Kidney epithelial cell (primary cell): ENCODE measurements at places on chromosomes 1 and 21. TPM values are rescaled to one million over a fixed set of nuclear protein-coding genes. Genes with fewer than 3 reads are reported as not detected.

GRCh38 chr1:74328851-74329250 lies 93.7 kb downstream of the TNNI3K start:
- DNase-seq: no peak

GRCh38 chr1:167185974-167186657 lies 34.6 kb upstream of the POU2F1 start:
- no peak for DNase-seq

DNA sequence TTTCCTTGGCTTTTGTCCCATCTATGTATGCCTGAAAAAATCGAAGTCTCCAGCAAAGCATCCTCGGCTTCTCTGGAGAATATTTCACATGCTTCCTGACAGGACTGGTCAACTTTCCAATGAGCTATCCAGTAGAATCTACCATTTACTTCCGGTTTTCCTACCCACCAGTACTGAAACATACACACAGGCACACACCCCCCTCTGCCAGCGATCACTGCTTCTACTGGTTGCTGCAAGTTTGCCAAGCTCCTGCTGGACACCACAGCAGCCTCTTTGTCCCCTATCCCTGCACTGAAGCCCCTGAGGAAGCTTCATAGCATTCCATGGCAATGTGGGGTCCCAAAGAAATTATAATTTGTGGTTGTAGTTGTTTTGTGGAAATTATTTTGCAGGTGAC lies 536.8 kb downstream of the MATN1 start:
- DNase-seq: no peak

DNA sequence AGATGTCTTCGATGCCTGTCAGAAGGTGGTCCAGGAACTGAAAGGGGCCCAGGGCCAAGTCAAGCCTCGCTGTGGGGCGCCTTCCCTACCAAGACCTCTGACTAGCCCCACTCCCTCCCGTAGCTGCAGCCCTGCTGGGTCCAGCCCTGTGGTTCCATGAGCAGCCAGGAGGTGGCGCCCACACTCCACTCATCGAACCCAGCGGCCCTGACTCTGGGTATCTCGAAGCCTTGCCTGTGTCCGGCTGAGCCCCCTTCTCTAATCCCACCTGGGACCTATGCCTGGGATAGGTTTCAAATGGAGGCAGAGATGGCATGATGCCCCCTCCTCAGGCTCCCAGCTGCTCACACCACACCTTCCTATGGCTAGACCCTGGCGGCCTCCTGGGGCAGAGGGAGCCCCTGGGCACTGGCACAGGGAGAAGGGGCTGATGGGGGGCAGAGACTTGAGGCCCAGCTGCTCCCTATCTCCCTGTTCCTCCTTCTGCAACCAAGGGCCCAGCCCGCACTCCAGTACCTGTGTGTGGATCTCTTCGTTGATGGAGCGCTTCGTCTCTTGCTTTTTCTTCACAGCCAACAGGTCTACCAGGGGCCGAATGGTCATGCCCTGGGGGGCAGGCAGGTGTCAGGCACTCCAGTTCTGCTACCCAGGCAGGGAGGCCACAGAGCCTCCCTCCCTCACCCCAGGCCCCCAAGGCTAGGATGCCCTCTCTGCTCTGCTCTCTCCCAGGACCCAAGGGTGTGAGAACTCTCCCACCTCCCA lies 52.0 kb downstream of the SLC9A1 start:
- DNase-seq: no peak

- DNase-seq: no peak
These were observed 3.5 kb upstream of the TSPEAR start for GRCh38 chr21:44714905-44715304.

DNA sequence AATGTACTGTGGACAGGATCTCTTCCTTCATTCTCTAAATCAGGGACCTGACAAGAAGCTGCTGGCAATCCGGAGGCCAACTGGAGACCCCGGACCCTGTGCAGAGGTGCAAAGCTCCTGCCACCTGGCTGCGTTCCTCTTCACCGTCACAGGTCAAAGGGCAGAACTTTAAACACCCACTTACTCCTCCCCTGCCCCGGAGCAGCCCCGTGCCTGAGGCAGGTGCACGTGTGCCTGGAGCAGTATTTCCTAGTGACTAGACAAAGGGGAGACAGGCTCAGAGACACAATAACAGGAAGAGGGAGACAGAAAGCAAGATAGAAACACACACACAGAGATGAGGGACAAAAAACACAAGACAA lies 6.6 kb upstream of the PIGC start:
- no peak for DNase-seq

- DNase-seq: no peak
These were observed 171.4 kb upstream of the HMGB4 start for GRCh38 chr1:33692206-33693188.

Gene LGR6
- total RNA-seq: 0.08 and 0.68 TPM in 2 replicates

Gene OR10K1
- not detected in 2 replicates for total RNA-seq

Gene NHLH1
- 0.08 TPM in 1 of 2 replicates, not detected in the other for total RNA-seq

Gene LENEP
- total RNA-seq: 1.6 TPM in 1 of 2 replicates, not detected in the other

Gene PGBD5
- total RNA-seq: 54.0 and 70.7 TPM in 2 replicates

Gene OR10Z1
- not detected in 2 replicates for total RNA-seq

Gene ARID4B
- total RNA-seq: 20.0 and 20.3 TPM in 2 replicates

Gene TMEM183A
- 81.9 and 83.2 TPM in 2 replicates for total RNA-seq

Gene CHI3L2
- 3.2 and 7.5 TPM in 2 replicates for total RNA-seq
